ENCODE measurements at places on chromosomes 1 and 21. TPM values are rescaled to one million over a fixed set of nuclear protein-coding genes. Genes with fewer than 3 reads are reported as not detected.

Gene CTNNBIP1
- polyA plus RNA-seq, result 12.9 TPM

DNA sequence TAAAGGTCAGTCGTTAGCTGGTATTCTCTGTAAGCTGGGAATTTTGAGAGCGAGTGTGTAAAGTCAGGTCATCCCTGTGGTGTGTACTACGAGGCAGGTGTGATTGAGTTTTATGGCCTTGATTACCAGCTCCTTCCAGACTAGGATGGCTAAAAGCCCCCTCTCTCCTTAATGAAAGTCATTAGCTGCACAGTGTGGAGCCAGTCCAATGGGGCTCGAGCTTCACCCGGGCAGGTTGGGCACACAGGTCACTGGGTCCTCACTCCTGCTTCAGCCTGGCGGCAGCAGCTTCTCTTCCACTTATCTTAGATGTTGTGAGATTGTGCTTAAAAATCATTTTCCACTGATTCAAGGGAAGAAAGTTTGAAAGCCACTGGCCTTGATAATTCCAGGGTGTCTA lies 3.0 kb downstream of the DMRTB1 start:
- no peak overlapping the region for H3K27ac ChIP-seq
- no peak for DNase-seq
- H3K4me1 ChIP-seq, result no peaks in the 10 kb centered on the region

Gene PFKFB2
- 0.29 TPM for polyA plus RNA-seq

DNA sequence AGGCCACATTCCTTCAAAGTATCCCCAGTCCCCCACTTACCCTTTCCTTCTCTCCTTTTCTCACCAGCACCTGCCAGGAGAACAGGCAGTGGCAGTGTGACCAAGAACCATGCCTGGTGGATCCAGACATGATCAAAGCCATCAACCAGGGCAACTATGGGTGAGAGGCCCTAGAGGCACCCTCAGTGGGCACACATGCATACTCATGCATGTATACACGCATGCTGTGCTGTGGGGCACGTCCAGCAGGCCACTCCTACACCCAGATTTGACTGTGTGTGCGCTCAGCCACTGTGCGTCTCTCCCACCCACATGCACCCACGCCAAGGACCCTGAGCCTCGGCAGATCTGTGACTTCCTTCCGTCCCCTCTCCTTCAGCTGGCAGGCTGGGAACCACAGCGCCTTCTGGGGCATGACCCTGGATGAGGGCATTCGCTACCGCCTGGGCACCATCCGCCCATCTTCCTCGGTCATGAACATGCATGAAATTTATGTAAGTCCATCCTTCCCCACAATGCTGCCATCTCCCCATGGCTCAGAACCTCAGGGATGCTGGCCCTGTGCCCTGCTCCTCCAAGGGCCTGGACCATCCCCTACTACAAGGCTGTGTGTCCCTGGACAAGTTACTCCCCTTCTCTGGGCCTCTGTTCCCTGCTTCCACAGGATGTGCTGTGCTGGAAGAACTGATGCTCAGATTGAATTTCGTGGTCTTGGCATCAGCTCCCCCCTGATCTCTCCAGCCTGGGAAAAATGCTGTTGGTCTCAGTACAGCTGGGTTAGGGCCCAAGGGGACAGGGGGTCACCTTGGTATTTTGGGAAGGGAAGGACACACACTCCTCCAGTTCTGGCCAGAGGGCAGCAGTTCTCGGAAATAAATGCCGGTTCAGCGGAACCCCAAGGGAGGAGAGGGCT lies 7.0 kb downstream of the TINAGL1 start:
- no peak overlapping the region for H3K4me3 ChIP-seq
- no peaks in the 10 kb centered on the region for H3K4me1 ChIP-seq
- no peak overlapping the region for H3K27ac ChIP-seq
- no peaks in the 10 kb centered on the region for H3K36me3 ChIP-seq

GRCh38 chr21:27047658-27048314 lies 80.9 kb upstream of the ADAMTS5 start:
- H3K4me1 ChIP-seq, result no peaks in the 10 kb centered on the region
- H3K4me3 ChIP-seq, result no peak overlapping the region
- no peak for DNase-seq
- H3K36me3 ChIP-seq, result no peaks in the 10 kb centered on the region
- no peak overlapping the region for H3K27ac ChIP-seq

DNA sequence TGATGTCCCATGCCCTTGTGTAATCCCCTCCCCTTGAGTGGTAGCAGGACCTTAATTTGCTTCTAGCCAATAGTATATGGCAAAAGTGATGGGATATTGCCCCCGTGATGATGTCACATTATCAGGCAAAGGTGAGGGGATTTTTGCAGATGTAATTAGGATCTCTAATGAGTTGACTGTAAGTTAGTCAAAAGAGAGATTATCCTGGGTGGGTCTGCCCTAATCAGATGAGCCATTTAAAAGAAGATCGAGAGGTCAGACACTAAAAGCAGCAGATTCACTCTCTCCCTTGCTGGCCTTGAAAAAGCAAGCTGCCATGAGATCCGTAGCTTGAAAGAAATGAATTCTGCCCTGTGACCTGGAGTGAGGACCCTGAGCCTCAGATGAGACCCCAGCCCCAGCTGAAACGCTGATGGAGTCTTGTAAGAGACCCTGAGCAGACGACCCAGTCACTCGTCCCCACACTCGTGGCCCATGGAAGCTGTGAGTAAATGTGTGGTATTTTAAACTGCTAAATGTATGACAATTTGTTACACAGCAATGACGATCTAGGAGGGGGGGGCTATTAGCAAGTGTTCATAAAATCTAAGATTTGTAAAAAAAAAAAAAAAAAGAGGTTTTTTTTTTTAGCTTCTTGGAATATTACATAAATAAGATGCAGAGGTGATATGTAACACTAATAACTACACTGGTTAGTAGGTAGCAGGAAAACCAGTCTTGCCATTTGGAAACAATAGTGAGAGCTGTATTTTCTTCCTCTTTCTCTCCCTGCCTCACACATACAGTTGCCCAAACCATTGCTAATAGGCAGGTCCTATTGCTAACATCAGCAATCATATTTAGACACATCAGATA lies 50.3 kb upstream of the TARBP1 start:
- no peak overlapping the region for H3K27ac ChIP-seq
- H3K27me3 ChIP-seq, result peaks cover 5% of the 10 kb centered on the region
- H3K4me3 ChIP-seq, result no peak overlapping the region
- no peak for DNase-seq
- H3K36me3 ChIP-seq, result no peaks in the 10 kb centered on the region
- H3K4me1 ChIP-seq, result no peaks in the 10 kb centered on the region

Gene RGS1
- polyA plus RNA-seq, result 82.9 TPM

DNA sequence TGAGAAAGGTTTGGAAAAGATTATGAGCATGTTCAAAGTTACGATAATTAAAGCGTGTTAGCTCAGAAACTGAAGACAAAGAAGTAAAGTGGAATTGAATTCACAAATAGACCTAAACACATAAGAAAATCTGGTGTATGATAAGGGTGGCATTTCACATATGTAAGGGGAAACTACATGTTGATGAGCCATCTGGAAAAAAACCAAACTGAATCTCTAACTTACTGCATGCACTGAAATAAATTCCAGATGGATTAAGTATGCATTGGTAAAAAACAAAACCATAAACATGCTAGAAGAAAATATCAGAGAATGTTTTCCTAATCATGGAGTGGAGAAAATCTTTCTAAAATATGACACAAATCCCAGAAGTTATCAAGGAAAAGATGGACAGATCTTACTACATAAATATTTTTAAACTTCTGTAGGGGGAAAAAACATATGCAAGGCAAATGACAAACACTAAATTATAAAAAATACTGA lies 34.0 kb upstream of the CTPS1 start:
- no peaks in the 10 kb centered on the region for H3K36me3 ChIP-seq
- no peaks in the 10 kb centered on the region for H3K4me1 ChIP-seq
- H3K27ac ChIP-seq, result no peak overlapping the region
- H3K4me3 ChIP-seq, result no peak overlapping the region
- no peak for DNase-seq

- H3K36me3 ChIP-seq, result no peaks in the 10 kb centered on the region
- H3K27me3 ChIP-seq, result no peaks in the 10 kb centered on the region
- no peak overlapping the region for H3K27ac ChIP-seq
- peaks cover 73% of the 10 kb centered on the region for H3K4me1 ChIP-seq
Measured at GRCh38 chr1:27599605-27600497, 4.1 kb downstream of the AHDC1 start.
